ENCODE measurements at places on chromosomes 11 and 22. TPM values are rescaled to one million over a fixed set of nuclear protein-coding genes. Genes with fewer than 3 reads are reported as not detected.

SHANK2 gene
- not detected for total RNA-seq

PSMD13 gene
- 64.3 TPM for total RNA-seq

GRCh38 chr11:115493905-115494304, 10.3 kb downstream of the CADM1 start:
- DNase-seq: no peak

DNA sequence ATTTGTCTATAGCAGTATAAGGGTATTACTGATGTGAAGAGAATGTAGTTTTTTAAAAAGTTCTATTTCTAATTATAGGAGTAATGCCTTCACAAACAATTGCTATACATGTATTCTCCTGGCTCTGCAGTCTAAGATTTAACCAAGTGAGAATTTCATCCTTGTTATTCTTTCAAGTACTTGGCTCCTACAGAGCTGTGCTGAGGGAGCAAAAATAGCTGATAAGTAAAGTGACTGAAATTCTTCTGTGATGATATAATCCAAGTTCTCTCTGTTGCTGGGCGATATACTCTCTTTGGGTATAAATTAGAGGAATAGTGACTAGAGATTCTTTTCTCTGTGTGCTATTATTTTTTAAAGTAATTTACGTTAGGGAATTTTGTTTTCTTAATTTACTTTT, 68.0 kb downstream of the PGR start:
- no peak for DNase-seq

BTBD18 gene
- not detected for total RNA-seq

DCDC1 gene
- 0.81 TPM for total RNA-seq

SLC22A9 gene
- total RNA-seq: not detected

DNAJB7 gene
- not detected for total RNA-seq

GRCh38 chr11:31926816-31927528, 115.8 kb upstream of the PAX6 start:
- no peak for DNase-seq
